ENCODE measurements at places on chromosomes 7 and 10. TPM values are rescaled to one million over a fixed set of nuclear protein-coding genes. Genes with fewer than 3 reads are reported as not detected.

- DNase-seq = no peak
Measured at GRCh38 chr10:26835025-26835424, 25.7 kb downstream of the ABI1 start.

GRCh38 chr7:410395-410910 is 109.2 kb downstream of the PDGFA start:
- DNase-seq = no peak

GRCh38 chr10:74330646-74331045 is 179.6 kb downstream of the ADK start:
- DNase-seq = no peak

DNA sequence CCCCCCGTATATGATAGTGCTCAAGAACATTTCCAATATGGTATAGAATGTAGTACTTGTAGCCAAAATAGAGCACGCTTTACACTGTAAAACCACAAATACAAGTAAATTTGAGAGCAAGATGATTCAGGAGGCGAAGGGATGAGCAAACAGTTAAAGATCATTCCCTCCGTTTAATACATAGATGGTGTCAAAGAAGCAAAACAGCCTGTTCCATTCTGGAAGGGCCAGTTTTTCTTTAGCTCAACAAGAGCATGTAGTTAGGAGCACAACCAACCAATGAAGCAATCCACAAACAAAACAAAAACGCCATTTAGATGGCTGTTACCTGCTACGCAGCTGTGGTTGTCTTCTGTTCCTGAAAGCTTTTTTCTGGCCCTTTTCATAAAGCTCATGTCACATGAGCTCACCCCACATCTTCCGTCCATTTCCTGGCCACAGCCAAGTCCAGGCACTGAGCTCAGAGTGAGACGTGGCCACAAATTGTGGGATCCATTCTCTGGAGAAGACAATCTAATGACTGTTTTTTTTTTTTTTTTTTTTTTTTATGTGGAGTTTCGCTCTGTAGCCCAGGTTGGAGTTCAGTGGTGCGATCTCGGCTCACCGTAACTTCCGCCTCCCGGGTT is 185.6 kb downstream of the FANK1 start:
- no peak for DNase-seq

DNA sequence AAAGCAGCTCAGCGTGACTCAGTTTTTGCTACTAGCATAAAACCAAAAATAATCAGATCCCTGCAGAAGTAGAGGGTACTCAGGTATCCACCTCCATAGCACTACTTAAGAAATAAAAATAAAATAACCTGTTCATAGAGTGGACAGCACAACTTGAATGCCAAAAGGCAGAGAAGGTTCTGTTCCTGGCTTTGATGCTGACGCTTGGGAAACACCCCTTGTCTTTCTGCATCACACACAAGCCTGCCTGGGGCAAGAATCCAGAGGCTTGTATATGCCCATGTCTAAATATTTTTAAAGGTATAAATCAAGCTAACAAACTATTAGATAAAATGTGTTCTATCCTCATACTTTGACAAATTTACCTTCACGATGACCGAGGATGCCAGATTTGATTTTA is 207.3 kb downstream of the KIAA1217 start:
- DNase-seq = no peak

- no peak for DNase-seq
Measured at GRCh38 chr10:23439452-23439960, 631 bp downstream of the OTUD1 start.

DNA sequence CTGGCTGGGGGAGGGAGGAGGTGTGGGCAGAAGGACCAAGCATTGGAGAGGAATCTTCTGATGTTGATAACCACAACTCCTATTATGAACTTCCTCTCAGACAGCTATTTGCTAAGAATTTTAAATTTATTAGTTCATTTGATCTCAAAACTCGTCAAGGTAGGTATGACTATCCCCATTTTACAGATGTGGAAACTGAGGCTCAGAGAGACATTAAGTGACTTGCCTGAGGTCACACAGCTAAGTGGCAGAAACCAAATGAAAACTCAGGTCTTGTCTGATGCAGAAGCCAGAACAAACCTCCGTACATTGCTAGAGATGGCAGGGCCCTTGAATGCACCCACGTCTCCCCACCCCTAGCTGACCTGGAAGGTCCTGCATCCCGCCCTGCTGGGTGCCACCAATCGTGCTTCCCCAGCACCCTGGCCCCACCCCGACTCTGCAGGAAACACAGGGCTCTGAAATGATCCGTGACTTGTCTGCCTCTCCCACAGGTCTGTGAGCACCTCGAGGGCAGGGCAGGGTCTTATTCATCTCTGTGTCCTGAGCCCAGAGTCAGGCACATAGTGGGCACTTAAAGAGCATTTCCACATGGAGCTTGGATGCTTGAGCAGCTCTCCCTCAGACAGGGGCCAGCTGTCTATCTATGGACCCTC is 5.6 kb upstream of the PALD1 start:
- no peak for DNase-seq

GRCh38 chr7:101707587-101707986 is 78.5 kb upstream of the MYL10 start:
- DNase-seq = no peak

GRCh38 chr10:70481831-70482530 is 3.4 kb downstream of the PALD1 start:
- no peak for DNase-seq

GRCh38 chr10:6669269-6669859 is 89.3 kb upstream of the PRKCQ start:
- DNase-seq = no peak

DNA sequence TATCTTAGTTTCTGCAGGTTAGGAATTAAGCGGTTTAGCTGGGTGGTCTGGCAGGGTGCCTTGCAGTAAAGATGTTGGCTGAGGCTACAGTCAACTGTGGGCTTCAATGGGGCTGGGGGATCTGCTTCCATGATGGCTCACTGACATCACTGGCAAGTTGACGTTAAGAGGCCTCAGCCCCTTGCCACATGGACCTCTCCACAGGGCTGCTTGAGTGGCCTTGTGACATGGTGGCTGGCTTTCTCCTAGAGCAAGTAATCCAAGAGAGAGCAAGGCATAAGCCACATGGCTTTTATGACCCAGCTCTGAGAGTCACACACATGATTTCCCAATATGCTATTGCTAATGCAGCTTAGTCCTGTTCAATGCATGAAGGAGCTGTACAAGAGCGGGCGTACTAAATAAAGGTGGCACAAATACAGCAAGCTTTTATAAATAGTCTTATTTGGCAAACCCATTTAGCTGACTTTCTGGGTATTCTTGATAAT is 109.1 kb downstream of the SEPTIN7 start:
- no peak for DNase-seq

DNA sequence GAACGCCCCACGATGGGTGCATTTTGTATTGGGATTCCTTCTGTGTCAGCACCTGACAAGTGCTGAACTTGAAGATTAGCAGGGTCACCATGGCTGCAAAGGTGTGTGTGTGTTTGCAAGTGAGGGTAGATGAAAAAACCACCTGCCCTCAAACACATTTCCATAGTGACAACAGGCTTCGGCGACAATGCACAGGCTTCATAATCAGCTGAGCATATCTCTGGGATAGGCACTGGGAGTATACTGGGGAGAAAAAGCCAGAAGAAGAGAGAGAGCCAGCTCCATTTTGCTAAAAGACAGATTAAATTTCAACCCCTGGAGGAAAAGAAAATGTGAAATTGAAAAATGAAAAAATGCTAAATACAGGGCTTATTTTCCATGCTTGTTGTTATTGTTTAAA is 656.1 kb downstream of the INHBA start:
- DNase-seq = no peak

DNA sequence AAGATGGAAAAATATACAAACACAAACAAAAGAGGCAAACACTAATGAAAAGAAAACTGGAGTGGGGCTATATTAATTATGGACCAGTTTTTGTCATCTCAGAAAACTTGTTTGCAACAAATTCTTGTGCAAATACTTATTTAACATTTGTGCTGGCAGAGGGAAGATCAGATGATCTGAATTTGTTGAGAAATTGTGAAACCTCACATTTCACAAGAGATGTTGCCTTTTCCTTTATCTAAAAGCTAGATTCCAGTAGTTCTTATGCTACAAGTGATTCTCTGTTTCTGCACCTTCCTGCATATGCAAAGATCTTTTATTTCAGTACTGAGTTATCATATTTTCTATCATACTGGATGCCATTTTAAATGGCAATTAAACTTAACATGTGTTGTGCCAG is 320.7 kb downstream of the SUGCT start:
- DNase-seq = no peak

GRCh38 chr10:110311357-110311949 is 6.7 kb upstream of the SMNDC1 start:
- DNase-seq = no peak

- no peak for DNase-seq
Measured at GRCh38 chr7:159310457-159311171, 165.9 kb upstream of the VIPR2 start.

DNA sequence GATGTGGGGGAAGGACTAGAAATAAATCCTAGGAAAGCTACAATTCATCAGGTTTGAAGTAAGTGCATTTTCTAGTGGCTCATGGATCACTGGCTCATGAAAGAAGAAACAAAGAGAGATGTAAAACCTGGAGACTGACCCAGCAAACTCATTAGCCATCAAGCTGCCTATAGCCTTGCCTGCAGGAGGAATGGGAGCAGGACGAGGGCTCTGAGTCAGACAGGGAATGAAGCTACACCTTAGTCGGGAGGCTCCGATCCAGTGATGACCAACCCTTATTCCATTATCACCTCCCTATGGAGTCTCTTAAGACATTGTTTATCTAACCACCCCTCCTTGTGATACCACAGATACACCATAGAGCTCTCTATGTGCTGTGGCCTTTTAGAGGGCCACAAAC is 112.5 kb upstream of the WDR11 start:
- DNase-seq = no peak

- no peak for DNase-seq
Measured at GRCh38 chr10:127614484-127615017, 65.4 kb downstream of the NPS start.

Gene IL6
- total RNA-seq = 5.7 TPM

Gene TMEM26
- total RNA-seq = 2.9 TPM

Gene CCDC172
- total RNA-seq = not detected

Gene MBL2
- total RNA-seq = not detected

Gene NPFFR1
- total RNA-seq = not detected

Gene PRSS37
- not detected for total RNA-seq

Gene STYXL1
- 47.3 TPM for total RNA-seq

Gene UPK3BL2
- total RNA-seq = 9.7 TPM

Gene ANKRD2
- total RNA-seq = not detected

Gene TFEC
- total RNA-seq = 13.6 TPM

Gene TWNK
- 11.6 TPM for total RNA-seq

Gene VIM
- 9,268 TPM for total RNA-seq

Gene TCAF2
- total RNA-seq = 18.5 TPM

Measured in glomerular endothelial cell (primary cell).